ENCODE measurements at places on chromosomes 16 and 17.

DNA sequence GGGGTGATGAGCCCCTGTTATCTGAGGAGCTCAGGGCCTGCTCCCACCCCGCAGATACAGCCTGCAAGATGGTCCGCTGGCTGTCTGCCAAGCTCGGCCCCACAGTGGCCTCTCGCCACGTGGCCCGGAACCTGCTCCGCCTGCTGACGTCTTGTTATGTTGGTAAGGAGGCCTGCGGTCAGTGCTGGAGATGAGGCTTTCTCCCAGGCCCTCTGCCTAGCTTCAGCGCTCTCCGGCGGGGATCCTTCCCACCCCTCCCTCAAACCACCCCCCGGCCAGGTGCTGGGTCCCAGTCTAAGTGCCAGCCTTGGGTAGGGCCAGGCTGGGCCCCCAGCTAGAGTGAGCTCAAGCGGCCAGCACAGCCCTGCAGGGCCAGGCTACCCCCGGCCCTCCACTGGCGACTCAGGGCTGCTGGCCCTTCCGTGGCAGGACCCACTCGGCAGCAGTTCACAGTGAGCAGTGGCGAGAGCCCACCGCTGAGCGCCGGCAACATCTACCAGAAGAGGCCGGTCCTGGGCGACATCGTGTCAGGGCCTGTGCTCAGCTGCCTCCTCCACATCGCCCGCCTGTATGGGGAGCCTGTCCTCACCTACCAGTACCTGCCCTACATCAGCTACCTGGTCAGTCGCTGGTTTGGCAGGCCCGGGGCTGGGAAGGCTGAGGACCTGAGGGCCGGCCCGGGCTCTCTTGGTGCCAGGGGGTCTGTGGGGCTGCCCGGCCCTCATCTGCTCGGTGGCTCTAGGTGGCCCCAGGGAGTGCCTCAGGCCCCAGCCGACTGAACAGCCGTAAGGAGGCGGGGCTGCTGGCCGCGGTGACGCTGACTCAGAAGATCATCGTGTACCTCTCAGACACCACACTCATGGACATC is 6.1 kb downstream of the WDR81 start:
- DNase-seq: no peak

GRCh38 chr17:69363488-69364210 is 36.7 kb upstream of the ABCA5 start:
- no peak for DNase-seq

DNA sequence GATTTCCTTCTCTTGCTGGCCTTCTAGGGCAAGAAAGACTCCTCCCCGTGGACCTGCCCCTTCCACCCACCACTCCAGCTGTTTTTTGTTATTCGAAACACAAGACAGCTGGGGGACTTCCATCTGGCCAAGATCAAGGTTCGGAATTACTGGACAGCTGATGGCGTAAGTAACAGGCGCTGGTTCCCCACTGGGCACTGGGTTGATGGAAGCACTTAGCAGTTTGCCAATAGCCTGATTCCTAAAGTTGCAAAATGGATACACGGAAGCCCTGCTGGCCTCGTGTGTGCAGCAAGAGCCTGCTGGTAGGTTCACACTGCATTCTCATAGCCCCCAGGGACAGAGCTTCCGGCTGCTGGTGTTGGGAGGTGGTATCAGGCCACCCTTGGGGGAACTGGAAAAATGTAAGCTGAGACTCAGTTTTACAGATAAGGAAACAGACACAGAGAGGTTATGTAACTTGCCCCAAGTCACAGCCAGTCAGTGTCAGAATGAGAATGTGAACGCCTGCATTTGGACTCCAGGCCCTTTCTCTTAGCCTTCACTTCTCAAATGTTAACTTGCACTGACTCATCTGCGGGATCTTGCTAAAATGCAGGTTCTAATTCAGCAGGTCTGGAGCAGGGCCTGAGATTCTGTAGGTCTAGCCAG is 171.7 kb downstream of the KATNIP start:
- no peak for DNase-seq

- no peak for DNase-seq
Observed at GRCh38 chr16:54125751-54126655, 160.6 kb downstream of the IRX3 start.

GRCh38 chr16:47043200-47043599 is 69.7 kb upstream of the DNAJA2 start:
- no peak for DNase-seq

- no peak for DNase-seq
Observed at GRCh38 chr17:31738067-31738466, 121.0 kb downstream of the COPRS start.

- no peak for DNase-seq
Observed at GRCh38 chr16:69481901-69482341, 57.5 kb downstream of the CYB5B start.
